ENCODE measurements at places on chromosomes 13 and 19. TPM values are rescaled to one million over a fixed set of nuclear protein-coding genes. Genes with fewer than 3 reads are reported as not detected.

- DNase-seq: no peak
Observed at GRCh38 chr13:48909056-48909389, 66.7 kb upstream of the FNDC3A start.

GRCh38 chr13:94178625-94179244 is 300.7 kb downstream of the DCT start:
- no peak for DNase-seq

GRCh38 chr19:49636233-49636932 is 3.6 kb downstream of the RRAS start:
- no peak for DNase-seq

CDC42EP5 gene
- 1.6 TPM for total RNA-seq

RAVER1 gene
- 53.4 TPM for total RNA-seq

PINLYP gene
- 7.7 TPM for total RNA-seq

ZSWIM9 gene
- 10.3 TPM for total RNA-seq

FOXA3 gene
- 23.5 TPM for total RNA-seq

- no peak for DNase-seq
Observed at GRCh38 chr19:3458229-3459088, 21.9 kb downstream of the SMIM24 start.

- DNase-seq: no peak
Observed at GRCh38 chr19:58042495-58043340, 8.9 kb downstream of the ZSCAN1 start.

DNA sequence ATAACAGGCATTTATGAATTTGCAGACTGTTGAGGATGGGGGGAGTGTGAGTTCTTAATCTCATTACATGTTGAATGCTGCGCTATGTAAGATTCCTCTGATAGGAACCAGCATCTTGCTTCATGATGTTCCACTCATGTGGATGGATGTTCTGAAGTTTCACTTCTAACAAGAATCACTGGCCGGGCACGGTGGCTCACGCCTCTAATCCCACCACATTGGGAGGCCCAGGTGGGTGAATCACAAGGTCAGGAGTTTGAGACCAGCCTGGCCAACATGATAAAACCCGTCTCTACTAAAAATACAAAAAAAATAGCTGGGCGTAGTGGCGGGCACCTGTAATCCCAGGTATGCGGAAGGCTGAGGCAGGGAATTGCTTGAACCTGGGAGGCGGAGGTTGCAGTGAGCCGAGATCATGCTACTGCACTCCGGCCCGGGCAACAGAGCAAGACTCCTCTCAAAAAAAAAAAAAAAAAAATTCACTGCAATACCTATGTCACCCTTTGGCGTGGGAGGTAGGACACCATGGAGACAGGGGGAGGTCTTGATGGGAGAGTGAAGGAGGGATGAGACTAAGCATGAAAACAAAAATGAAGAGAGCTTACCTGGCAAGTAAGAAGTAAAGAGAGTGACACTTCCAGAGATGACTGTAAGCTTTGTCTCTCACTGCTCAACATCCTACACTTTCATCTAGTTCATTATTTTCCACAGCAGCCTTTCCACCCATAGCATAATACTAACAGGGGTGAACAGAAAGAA is 133.0 kb downstream of the DCT start:
- DNase-seq: no peak

- DNase-seq: no peak
Observed at GRCh38 chr13:96033220-96034015, 19.8 kb downstream of the UGGT2 start.

IQCN gene
- 10.9 TPM for total RNA-seq

DNA sequence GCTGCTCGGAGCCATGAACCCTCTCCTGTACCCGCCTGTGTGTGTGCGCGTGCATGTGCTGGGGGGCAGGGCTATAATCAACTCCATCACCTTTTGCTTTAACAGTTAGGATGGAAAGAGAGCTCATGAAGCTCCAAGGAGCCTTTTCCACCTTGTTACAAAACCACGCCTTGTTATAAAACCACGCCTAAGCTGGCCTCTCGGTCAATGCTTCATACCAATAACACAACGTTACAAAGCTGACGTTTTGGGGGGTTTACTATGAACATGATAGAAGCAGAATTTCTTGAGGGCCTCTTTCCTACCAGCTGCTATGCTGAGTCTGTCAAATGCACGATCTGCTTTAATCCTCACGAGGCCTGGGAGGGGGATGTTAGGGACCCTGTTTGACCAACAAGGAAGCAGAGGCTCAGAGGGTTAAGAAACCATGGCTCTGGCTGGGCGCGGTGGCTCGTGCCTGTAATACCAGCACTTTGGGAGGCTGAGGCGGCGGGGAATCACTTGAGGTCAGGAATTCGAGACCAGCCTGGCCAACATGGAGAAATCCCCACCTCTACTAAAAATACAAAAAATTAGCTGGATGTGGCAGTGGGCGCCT is 11.9 kb downstream of the CAPS start:
- DNase-seq: no peak

C1QTNF9B gene
- not detected for total RNA-seq
